IPS DF 19.7 (cell line): ENCODE measurements at places on chromosomes 3 and 15.

- DNase-seq: no peak
Observed at GRCh38 chr3:138849222-138849940, 14.7 kb upstream of the PIK3CB start.

- no peak for DNase-seq
Observed at GRCh38 chr3:60770532-60770931, 480.7 kb downstream of the FHIT start.

GRCh38 chr15:63390689-63391088 lies 9.0 kb upstream of the CA12 start:
- DNase-seq: no peak

DNA sequence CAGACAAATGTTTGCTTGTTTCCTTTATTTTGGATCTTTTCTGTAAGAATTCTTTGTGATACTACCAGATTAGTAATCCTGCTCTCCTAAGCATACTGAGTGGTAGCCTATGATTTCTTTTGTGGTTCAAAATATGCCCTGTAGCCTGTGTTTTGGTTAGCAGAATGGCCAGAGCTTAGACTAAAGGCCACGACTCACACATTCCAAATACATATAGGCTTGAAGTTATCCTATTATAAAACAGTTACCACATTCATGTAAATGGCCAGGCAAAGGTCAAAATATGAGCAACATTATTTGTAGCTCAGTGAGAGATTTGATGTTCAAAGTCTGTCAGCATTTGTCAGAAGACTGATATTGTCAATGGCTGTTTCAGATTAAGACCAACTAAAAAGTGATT lies 84.5 kb downstream of the MITF start:
- DNase-seq: no peak

- DNase-seq: no peak
Observed at GRCh38 chr3:129608087-129608935, 1.8 kb upstream of the PLXND1 start.

DNA sequence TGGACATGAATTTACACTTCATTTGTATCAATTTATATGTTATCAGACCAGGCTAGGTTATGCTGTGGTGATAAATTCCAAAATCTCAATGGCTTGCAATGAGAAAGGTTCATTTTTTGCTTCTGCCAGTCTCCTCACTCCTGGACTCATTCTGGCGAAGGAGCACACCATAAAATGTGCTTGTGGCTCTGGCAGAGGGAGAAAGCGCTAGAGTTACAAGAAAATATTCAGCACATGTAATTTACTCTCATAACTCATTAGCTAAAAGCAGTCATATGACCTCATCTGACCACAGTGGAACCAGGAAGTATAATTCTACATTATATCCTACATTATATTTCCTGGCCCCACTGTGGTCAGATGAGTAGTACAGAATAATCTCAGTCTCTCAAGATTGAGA lies 193.8 kb downstream of the BCHE start:
- no peak for DNase-seq

DNA sequence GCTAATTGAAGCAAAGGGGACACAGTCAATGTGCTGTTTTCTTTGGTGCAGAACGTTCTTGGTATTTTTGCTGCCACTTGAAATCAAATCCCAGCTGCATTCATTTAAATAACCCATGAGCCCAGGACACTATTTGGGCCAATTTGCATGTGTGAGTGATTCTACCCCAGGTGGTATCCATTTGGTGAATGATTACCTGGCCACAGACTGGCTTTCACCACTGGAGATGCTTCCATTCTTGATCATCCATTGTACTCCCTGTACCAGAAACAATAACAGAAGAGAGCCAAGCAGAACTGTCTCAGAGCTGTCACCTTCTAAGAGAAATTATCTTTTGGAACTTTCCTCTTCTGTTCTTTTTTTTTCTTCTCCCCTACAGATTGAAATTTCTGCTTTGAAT lies 139.7 kb upstream of the RARB start:
- DNase-seq: no peak

DNA sequence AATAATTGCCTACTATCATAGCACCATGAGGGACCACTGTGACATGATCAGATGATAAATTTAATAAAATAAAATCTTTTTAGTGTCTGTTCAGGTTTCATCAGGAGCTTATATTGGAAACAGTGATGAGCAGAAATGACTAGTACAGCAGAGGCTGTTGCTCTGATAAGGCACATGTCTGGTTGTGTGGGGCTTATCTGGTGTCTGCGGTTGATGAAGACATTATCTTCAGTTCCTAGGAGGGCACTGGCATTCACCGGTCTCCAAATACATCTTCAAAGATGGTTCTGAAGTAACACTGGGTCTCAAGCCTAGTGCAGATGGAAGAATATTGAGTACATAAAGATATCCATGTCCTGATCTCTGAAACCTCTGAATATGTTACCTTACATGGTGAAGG lies 125.3 kb downstream of the SUCNR1 start:
- no peak for DNase-seq

- DNase-seq: no peak
Observed at GRCh38 chr15:49589030-49589429, 31.6 kb downstream of the FAM227B start.

DNA sequence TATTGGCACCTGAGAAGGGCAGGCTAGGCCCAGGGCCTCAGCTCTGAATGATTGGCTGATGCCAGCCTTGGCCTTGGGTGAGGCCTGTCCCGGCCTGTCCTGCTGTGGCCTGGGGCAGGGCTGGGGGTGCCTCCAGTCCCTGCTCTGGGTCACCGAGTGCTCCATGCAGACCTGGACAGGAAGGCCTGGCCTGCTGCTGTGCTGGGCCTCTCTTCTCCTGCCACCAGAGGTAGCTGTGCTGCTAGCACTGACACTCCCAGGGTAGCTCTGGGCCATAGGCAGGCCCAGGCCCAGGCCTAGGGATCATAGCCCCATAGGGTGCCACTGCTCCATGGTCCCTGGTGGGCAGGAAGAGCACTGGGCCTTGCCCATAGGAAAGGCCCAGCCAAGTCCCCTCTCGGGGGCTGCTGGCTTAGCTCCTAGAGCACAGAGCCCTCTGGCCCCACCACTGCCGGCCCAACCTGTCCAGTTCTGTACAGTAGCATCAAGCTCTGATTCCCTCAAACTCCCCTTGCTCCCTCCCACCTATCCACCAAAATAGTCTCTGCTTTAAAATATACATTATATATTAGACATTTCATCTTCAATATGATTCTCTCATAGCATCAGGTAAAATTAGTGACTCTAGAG lies 18.2 kb downstream of the ABTB1 start:
- DNase-seq: no peak

DNA sequence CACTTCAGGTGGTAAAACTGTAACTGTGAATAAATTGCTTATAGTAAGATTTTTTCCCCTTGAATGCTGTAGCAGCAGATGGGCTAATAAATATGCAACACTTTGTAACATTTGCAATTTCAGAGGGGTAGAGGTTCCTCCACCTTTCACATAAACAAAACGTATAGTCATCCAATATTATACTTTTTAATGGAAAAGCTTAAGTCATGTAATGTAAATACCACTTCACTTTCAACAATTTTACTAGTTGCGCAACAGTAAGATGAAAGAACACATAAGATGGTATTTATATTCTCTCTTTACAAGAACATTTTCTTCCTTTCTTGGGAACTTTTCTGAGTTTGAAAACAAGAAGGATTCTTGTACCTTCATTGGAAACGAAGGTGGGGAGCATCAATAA lies 56.6 kb upstream of the FAM3D start:
- DNase-seq: no peak

DNA sequence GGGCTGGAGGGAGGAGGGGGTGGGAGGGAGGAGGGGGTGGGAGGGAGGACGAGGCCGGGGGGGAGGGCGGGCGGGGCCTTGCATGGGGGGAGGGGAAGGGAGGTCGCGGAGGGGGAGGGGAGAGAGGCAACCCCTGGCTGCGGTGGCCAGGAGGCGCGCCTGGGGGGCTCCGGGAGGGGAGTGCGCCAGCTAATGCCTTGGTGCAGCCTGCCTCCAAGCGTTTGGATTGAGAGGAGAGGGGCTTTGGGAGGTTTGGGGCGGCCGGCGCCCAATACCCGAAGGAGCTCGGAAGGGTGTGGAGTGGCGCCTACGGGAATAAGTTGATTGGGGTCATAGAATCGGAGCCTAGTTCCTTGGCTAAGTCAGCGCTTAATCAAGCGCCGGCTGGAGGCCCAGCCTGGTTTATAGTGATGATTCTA lies 557 bp downstream of the TFG start:
- no peak for DNase-seq

DNA sequence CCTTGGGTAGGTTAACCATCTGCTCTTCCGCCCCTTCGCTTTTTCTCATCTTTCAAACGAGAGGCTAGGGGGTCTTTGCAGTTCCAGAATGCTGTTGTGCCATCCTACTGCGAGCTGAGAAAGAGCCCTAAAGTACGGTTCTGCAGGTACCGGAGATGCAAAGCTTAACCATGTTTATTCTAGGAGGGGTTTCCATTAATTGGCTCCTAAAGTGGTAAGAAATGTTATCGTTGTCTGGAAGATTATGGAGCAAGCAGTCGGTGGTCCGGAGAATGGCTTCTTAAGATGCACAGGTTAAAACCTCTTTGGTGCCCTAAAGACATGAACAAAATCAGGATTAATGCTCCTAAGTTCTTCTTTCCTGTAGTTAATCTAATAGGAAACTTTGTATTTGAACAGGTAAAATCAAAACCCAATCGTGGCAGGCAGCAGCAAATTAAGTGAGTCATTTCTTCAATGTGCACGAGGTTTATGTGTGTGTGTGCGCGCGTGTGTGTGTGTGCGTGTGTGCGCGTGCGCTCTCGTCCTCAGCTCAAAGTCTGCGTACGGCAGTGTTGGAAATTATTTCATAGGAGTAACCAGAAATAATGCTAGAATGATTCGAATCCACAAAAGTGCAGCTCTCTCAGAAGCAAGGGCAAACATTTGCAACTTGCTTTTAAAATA lies 772 bp downstream of the FAM81A start:
- no peak for DNase-seq

GRCh38 chr3:113136071-113136470 lies 75.3 kb upstream of the BOC start:
- DNase-seq: no peak

DNA sequence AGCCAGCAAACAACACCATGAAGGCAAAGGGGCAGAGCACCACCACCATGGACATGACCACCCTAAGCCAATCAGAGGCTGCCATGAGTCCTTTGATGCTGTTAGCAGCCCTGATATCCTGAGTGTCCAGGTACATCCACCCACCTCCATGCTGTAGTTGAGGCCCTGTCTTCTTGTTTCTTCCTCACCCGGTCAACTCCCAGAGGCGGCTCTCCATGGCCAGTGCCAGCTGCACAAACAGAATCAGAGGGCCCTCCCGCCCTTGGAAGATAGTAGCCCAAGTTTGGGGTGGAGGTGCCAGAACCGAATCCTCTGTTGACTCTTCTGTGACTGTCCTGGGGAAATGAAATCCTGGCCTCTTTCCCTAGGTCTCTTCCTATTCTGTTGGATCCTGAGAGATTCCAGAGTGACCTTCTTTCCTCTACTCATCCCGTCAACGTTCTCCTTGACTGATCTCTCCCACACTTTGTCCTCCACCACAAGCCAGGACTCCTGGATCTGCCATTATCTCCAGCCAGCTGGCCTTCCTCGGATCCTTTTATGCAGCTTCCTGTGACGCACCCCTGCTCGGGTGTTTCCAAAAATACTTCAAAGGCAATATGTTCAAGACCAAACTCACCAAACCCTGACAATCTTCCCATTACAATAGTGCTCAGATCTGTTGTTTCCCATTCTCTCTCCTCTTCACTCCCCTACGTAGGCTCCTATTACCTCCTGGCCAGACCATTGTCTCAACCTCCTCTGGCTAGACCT lies 45.4 kb upstream of the DLG1 start:
- no peak for DNase-seq

GRCh38 chr3:160106905-160107861 lies 118.0 kb upstream of the C3orf80 start:
- no peak for DNase-seq
